Stimulated activated CD8-positive, alpha-beta memory T cell treated with anti-CD3 and anti-CD28 coated beads, Interleukin-7, amount 100 ng/mL, for 1 hour (primary cell): ENCODE measurements at places on chromosomes 4 and X.

- no peak for DNase-seq
Measured at GRCh38 chr4:1264942-1265341, 16.0 kb upstream of the CTBP1 start.

DNA sequence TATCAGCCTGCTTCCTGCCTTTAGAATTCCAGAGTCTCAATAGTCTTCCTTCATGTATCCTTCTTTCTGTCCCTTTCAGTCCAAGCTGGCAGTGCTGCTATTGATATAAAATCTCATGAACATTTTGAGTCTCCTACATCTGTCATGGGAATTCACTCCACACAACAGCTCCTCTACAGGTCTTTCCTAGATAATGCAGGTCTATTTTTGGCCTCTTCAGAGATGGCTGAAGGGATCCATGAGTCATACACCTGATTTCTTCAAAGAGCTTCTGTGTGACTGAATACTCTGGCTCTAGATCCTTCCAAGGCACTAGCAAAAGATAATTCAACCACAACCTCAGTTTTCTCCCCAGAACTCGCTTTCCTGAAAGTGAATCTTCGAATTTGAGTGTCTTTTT, 115.4 kb downstream of the STPG2 start:
- DNase-seq: no peak

DNA sequence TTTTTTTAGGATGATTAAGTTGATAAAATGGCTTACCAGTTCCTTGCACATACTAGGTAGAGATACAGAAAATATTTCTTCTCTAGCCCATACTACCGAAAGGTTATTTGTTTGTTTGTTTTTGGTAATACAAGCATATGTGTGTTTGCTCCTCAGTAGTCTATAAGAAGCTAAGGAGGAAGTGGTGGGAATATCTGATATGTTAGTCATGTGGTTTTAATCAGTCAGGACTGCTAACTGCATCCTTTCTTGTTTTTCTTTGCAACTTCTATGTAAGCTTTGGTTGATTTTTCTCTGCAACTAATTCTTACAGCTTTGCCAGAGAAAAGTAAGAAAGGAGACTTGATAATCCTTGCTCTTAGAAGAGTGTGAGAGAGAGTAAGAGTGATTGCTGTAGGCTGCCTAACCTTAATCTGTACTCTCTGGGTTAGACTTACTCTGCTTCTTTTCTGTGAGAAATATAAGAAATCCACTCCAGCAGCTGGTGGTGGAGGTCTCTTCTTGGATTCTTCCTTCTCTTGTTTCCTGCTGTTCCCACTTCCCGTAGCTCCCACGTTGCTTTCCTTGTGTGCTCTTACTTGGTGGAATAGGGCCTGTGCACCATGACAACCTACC, 28.3 kb downstream of the SEPTIN11 start:
- DNase-seq: no peak

DNA sequence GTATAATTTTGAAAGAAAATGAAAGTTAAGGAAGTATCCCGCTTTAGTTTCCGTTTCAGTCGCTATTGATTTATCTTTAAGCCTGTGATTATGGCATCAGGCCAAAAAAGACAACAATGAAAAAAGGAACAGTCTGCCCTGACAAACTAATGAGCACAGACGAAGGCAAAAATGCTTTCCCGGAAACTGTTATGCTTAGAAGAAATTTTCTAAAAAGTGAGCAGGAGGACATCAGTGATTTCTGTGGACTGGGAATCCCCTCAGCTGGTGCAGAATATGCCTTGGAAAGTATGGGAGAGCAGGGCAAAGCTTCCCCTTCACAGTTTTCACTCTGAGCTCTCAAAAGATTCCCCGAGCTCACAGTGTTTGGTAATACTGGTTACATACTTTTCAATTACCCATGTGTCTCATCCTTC, 5.1 kb upstream of the CXCL10 start:
- no peak for DNase-seq

DNA sequence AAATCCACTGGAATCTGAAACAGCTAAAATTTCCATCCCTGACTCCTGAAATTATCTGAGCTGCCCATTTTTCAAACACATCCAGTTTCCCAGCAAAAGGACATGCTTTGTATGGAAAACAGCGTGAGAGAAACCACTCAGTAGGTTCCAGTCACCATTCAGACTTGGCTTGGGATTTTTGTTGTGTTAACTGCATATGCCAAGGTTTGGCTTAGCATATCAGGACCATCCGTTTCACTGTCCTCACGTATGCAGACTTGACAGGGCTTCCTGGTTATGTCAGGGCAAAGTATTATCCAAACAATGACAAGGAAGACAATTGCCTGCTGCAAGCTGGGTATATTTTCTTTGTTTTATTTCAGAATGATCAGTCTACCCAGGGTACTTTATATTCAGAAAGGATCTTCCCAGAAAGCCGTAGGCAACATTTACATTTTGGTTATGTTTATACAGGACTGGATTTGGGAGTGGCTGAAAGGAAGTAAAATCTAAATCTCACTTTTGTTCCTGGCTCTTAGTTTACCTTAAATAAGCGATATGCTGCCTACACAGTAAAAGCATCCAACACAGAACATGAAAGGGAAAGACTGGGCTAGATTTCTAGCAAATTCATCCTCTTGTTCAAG, 41.3 kb upstream of the CCKAR start:
- no peak for DNase-seq

DNA sequence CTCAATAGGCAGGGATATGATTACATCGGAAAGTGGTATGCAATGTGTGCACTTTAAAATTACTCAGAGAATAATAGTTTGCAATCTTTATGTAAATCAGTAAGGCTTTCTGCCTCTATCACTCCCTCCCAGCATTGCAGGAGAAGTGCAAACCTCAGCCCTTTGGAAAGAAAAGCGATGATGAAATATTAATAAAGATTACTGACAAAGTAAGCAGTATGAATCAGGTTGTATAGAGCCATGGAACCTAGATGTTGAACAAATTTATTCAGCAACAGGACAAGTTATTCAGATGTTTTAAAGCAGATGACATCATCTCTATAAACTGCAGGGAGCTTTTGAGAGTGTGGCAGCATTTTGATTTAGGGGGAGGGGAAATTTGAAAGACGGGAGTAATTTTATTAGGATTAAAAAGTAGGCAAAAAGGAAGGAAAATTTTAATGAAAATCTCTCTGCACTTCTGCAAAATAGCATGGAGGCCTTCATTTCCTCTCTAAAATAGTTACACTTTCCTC, 631.7 kb upstream of the GRIA3 start:
- no peak for DNase-seq

- no peak for DNase-seq
Measured at GRCh38 chr4:10032625-10033024, 11.3 kb upstream of the SLC2A9 start.

DNA sequence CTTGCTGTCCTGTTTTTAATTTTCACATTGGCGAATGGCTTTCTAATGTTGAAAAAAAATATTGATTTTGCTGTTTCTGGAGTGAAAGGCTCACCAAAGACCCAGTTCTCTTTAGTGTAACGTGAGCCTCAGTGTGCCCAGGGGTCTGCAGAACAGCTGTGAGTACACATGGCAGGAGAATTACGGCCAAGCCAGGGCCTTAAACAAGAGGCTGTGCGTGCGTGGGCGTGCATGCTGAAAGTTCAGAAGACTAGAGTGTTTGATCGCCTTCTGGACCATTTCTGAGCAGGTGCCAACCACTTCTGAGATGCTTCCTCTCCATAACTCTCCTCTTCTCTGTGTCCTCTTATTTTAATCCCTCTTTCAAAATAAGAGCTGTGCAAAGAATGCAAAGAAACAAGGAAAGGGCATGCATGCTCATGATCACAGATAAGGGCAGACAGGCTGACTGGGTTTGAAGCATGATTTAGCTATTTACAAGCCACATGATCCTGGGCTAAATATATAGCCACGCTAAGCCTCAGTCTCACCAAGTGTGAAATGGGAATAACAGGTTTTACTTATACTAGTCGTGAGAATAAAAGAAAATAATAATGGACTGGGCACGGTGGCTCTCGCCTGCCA, 9.9 kb downstream of the PHEX start:
- no peak for DNase-seq

DNA sequence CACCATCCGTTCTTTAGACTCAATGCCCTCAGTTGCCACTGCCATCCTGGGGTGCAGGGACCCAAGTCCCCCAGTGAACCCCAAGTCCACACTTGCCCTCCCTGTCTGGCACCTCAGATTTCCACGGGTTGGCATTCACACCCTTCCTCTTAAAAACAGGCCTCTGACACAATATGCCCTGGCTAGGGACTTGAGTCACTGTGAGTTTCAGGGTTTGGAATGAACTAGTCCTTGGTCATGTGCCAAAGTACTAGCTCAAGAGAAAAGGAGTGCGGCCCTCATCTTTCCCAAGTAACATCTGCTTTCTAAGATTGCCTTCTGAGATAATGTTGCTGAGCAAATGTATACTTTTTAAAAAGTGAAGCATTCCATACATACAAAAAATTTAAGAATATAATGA, 134.0 kb downstream of the MID1 start:
- no peak for DNase-seq

- no peak for DNase-seq
Measured at GRCh38 chr4:57575426-57575825, 465.2 kb upstream of the IGFBP7 start.

- no peak for DNase-seq
Measured at GRCh38 chr4:41509451-41509866, 28.5 kb upstream of the LIMCH1 start.

DNA sequence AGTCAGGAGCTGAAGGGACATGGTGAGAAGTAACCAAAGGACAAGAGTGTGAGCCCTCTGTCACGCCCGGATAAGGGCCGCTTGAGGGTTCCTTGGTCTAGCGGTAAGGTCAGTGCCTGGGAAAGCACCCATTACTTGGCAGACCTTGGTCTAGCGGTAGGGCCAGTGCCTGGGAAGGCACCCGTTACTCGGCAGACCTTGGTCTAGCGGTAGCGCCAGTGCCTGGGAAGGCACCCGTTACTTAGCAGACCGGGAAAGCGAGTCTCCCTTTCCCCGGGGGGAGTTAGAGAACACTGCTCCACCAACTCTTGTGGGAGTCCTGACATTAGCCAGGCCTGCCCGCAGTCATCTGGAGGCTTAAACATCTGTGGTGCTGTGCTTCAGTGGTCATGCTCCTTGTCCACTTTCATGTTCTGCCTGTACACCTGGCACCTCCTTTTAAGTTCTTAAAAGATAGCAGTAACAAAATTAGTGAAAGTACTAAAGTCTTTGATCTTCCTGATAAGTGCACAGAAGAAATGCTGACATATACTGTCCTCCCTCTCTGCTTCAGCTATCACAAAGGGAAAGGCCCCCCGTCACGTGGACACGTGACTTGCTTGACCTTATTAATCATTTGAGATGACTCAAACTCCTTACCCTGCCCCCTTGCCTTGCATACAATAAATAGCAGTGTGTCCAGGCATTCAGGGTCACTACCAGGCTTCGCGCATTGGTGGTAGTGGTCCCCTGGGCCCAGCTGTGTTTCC, 9.3 kb upstream of the SEC24B start:
- DNase-seq: no peak

GRCh38 chrX:74018253-74018652, 285.7 kb upstream of the ZCCHC13 start:
- no peak for DNase-seq

- no peak for DNase-seq
Measured at GRCh38 chr4:56701644-56702043, 20.5 kb upstream of the HOPX start.

- DNase-seq: no peak
Measured at GRCh38 chr4:83605744-83606172, 69.8 kb downstream of the GPAT3 start.

DNA sequence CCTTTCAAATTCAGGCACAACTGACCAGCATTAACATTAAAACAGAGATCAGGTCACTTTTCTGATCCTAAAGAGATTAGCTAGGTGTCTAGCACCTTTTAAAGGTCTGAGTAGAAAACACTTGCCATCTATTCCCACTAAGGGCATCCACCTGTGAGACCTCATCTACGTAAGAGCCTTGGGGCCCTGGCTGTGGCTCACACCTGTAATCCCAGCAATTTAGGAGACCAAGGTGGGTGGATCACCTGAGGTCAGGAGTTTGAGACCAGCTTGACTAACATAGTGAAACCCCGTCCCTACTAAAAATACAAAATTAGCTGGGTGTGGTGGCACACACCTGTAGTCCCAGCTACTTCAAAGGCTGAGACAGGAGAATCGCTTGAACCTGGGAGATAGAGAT, 11.8 kb downstream of the TBC1D9 start:
- DNase-seq: no peak

GRCh38 chrX:40310016-40310415, 212.3 kb upstream of the BCOR start:
- no peak for DNase-seq

DNA sequence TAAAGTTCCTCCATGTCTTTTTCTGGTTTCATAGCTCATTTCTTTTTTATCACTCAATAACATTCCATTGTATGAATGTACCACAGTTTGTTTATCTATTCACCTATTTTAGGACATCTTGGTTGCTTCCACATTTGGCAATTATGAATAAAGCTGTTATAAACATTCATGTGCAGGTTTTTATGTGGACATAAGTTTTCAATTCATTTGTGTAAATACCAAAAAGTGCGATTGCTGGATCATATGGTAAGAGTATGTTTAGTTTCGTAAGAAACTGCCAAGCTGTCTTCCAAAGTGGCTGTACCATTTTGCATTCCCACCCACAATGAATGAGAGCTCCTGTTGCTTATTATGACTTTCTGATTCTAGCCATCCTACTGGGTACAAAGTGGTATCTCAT, 36.3 kb upstream of the ZFX start:
- DNase-seq: no peak

- DNase-seq: no peak
Measured at GRCh38 chrX:115112411-115112810, 76.8 kb upstream of the RBMXL3 start.

DNA sequence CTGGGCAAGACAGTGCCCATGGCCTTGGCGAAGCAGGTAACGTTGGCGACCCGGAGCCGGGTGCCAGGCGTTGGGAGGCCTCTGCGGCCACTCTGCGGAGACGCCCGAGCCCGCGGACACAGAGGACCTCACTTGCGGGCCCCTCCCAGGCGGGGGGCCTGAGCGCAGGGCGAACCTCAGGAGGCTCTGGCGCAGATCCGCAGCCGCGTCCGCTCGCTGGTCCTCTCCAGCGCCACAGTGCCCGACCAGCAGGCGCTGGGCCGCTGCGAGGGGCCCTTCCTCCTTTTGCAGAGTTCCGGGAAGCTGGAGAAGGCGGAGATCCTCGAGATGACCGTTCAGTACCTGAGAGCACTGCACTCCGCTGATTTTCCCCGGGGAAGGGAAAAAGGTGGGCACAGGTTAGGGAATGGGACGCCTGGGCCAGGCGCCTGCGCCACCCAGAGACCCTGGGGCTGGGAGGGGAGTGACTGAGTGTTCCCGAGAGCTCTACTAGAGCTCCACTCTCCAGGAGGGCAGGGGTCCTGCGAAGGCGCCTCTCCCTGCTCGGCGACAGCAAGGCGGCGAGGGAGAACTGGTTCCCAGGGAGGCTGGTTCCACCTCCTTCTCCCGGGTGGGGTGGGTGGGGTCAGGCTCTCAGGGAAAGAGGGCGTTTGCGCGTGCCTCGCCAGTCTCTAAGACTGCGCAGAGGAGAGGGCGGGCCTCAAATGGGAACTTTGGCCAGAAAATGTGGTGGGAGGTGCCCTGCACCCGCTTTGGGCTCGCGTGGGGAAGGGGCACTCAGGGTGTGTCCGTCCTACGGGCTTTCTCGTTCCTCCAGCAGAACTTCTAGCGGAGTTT, 1.4 kb downstream of the HELT start:
- DNase-seq: no peak

- no peak for DNase-seq
Measured at GRCh38 chrX:123339221-123339905, 155.3 kb downstream of the GRIA3 start.
